Epithelial cell of proximal tubule (primary cell): ENCODE measurements at places on chromosomes 7 and 10. TPM values are rescaled to one million over a fixed set of nuclear protein-coding genes. Genes with fewer than 3 reads are reported as not detected.

DNA sequence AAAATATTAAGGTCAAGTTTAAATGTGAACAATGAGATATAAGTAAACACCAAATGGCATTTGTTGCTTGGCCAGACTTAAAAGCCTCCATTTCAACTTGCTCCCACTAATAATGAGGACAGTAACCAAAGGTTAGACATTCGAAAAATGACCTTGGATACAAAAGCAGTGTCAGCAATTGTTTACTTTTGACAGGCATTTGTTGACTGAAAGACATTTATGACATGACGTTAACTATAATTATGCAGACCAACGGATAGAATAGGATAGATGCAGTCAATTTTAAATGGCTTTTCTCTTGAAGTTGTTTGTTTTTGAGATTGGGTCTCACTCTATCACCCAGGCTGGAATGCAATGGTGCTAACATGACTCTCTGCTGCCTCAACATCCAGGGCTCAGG, 6.3 kb upstream of the WNT16 start:
- DNase-seq, result no peak

- DNase-seq, result peak; percentile 68
Measured at GRCh38 chr10:110535958-110536891, 31.3 kb upstream of the SMC3 start.

The LIPN gene
- not detected in 2 replicates for total RNA-seq

The FAM131B gene
- 0.29 and 1.5 TPM in 2 replicates for total RNA-seq

- DNase-seq, result no peak
Measured at GRCh38 chr7:13333371-13333770, 645.9 kb downstream of the ARL4A start.

DNA sequence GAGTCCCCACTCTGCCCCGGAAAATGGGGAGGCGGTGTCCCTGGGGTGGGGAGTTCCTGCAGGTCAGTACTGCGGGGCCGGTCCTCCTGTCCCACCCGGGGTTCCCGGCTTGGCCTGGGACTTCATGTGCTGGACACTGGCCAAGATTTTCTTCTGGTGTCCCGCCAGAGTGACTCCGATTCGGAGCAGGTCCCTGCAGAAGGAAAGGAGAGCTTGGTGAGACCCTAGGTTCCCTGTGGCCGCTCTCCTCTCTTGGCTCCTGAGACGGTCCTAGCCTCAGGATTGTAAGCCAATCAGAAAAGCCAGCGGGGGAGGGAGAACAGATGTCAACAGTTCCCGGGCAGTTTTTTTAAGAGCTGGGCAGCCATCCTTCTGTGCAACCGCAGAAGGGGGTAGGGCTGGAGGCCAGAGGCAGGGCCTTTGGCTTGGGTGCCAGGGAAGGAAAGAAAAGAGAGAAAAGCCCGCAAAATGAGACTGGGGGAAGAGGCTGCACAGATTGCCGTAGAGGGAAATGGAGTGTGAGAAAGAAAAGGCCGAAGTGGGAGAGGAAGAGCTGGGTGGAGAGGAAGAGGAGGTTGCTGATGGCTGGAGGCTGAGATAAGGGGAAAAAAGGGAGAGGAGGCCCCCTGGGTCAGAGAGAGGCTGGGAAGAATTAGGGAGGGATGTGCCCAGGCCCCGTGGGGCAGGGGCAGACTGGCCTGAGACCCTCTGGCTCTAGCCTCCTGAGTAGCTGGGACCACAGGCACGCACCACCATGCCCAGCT, 23.7 kb downstream of the EPHB4 start:
- no peak for DNase-seq

The CYP2C19 gene
- total RNA-seq, result not detected in 2 replicates

GRCh38 chr7:93632371-93632770, 57.8 kb upstream of the CALCR start:
- DNase-seq, result no peak

The ADCY1 gene
- 0.51 and 1.2 TPM in 2 replicates for total RNA-seq

DNA sequence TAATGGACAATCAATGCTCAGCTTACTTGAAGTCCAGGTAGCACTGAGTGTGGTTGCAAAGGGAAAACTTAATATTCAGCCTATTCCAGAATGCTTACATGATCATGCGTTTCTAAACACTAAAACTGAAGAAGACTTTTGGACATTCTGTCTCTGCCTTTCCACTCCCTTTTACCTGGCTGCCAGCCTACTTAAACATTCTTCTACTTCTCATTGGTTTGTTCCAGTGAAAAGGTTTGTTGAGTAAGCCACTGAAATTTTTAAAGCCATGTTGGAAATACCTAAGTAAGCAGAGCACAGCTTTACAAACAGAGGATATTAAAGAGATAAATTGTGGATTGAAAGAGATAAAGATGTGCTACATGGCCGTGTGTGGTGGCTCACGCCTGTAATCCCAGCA, 1280.8 kb upstream of the AUTS2 start:
- no peak for DNase-seq

The RAMP3 gene
- total RNA-seq, result not detected in 2 replicates

DNA sequence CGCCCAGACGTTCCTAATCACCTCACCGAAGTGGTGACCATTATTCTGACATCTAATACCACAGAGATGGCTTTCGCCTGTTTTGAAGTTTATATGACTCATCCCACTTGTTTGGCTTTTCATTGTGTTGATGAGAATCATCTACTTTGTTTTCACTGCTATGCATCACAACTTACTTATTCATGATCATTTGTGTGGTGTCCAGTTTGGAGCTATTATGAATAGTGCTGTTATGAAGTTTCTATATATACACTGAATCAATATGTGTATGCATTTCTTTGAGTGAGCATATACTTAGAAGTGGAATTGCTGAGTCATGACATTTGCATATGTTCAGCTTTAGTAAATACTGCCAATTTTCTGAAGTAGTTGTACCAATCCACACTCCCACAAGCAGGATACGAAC, 38.6 kb upstream of the TNKS2 start:
- no peak for DNase-seq

GRCh38 chr10:55168343-55168742, 367.3 kb upstream of the PCDH15 start:
- DNase-seq, result no peak

The MCM10 gene
- 16.2 and 35.2 TPM in 2 replicates for total RNA-seq

- DNase-seq, result no peak
Measured at GRCh38 chr7:102264367-102264891, 22.2 kb upstream of the SH2B2 start.

The DGKI gene
- total RNA-seq, result 0.14 and 0.69 TPM in 2 replicates

The MEST gene
- total RNA-seq, result 42.0 and 66.4 TPM in 2 replicates

DNA sequence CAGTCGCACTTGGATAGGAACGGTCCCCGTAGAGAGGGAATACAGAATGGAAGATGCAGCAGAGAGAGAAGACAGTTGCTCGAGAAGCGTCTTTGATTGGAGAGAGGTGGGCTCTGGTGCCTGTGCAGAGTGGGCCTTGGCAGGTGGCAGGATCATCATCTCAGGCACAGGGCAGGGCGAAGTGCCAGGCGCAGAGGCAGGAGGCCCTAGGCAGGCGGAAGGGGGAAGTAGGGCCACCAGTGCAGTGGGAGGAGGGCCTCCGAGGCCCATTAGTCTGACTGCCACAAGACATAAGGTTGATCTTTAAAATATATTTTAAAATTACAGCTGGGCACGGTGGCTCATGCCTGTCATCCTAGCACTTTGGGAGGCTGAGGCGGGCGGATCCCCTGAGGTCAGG, 10.1 kb downstream of the CARD11 start:
- DNase-seq, result no peak

The ATRNL1 gene
- 11.7 and 12.4 TPM in 2 replicates for total RNA-seq

The STRIP2 gene
- total RNA-seq, result 6.3 and 6.9 TPM in 2 replicates

The CYP2C18 gene
- total RNA-seq, result 0.14 TPM in 1 of 2 replicates, not detected in the other

DNA sequence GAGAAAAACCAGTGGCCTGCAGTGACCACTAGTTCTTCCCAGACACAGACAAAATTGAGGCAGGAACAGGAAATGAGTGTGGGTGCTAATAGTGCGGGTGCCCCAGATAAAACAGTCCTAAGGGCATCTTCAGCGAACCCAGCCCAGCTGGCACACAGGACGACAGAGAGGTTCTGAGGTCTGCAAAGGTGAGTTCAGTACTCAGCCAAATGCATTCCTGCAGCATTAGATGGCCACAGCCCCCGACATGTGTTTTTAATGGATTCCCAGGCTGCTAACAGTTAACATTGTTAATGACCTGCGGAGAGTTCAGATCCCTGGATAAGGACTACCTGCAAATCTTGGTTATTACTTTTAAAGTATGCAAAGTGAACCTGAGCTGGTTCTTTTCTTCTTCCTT, 196.0 kb downstream of the HIBADH start:
- DNase-seq, result no peak

GRCh38 chr10:123774132-123774742, 108.1 kb downstream of the GPR26 start:
- DNase-seq, result no peak

DNA sequence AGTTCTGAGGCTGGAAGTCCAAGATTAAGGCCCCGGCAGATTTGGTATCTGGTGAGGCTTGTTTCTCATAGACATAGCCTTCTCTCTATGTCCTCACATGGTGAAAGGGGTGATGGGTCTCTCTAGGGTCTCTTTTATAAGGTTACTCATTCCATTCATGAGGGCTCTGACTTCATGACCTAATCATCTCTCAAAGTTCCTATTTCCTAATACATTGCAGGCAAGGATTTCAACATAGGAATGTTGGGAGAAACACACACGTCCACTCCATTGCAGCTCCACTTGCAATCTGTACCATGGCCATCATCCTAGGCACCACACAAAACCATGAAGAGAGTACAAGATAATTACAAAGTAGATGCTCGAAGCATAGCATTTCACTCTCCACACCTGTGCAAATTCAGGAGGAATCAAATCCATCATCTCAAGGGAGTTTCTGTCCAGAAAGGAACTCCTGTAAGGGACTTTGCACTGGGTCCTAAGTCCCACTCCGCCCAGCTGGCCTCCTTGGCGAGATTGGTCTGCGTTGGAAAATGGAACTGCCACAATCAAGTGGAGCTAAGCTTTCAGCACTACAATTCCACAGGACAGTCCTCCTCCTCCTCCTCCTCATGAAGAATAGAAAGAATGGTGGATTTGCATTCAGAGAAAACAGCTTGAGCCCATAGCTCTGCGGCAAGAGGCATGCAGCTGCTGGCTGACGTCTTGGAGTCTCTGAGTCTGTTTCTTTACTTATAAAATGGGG, 8.8 kb downstream of the DDC start:
- DNase-seq, result no peak

The SEM1 gene
- 91.7 and 219 TPM in 2 replicates for total RNA-seq

DNA sequence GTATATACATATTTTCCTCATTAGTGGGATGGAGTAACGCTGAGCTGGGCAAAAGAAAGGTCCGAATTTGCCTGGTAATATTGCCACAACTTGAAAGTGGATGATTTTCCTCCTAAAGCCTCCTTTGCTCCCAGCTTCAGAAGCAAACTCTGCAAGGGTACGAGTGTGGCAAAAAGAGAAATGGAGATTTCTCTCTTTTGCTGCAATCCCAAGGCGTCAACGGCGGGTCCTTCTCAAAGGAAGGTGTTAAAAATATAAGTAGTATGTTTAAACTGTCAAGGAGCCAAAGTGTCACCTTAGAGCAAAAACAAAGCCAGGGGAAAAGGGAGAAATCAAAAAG, 12.4 kb upstream of the HOXA2 start:
- DNase-seq, result no peak

GRCh38 chr10:57353403-57354003, 914.2 kb downstream of the IPMK start:
- no peak for DNase-seq

DNA sequence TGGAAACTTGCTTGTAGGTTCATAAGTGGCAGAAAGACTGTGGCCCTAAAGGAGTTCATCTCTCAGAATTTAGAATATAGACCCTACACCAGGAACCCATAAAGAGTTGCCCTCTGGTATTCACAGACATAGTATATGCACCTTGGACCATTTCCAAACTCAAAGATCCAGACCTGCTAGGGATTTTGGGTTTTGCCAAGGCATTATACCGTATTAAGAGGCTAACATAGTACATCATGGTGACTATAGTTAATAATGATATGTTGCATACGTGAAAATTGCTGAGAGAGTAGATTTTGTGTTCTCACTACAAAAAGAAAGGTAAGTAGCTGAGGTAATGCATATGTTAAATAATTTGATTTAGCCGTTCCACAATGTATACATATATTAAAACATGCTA, 13.9 kb downstream of the IFIT3 start:
- DNase-seq, result no peak

DNA sequence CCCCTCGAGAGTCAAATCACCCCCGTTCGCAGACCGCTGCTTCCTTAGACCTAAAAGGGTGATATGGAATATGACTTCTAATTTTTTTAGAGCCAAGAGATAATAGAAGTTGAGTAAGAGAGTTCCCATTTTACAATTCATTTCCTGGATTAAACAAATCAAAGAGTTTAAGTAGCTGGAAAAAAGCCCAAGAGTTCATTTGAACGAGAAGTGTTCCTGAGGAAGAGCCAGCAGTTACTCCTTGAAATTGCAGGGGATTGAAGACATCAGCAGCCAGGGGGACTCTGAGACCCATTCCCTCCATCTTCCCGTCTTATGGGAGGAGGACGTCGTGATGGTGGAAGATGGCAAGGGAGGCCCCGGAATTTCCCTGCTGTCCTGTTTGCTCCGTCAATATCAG, 277.0 kb downstream of the WDR11 start:
- no peak for DNase-seq

The ZFAND2A gene
- 17.2 and 32.8 TPM in 2 replicates for total RNA-seq

DNA sequence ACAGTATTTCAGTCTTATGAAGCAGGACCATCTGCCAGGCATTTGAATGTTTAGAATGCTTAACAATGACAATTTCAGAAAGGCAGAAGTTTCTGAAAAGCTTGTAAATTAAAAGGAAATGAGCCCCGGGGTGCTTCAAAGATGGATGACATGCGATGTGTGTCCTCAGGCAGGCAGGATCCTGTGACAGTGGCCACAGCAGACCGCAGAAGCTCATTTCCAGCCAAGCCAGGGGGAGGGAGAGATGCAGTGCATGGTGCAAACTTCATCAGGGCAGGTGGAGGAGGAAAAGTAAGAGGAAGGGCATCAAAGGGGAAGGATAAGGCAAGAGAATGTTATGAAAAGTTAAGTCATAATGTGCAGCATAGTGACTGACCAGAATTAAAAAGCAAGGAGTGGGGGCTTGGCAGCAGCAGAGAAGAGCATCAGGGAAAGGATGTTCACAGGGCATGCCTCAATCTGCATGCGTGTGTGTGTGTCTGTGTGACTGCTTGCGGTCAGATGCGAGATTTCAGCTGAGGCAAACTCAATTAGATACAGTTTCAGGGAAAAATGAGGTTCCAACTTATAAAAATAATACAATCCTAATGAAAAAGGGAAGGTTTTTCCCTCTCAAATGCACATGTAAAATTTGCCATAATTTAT, 173.7 kb downstream of the COBL start:
- DNase-seq, result no peak

The HOXA3 gene
- 14.4 and 33.2 TPM in 2 replicates for total RNA-seq

The GIMAP4 gene
- not detected in 2 replicates for total RNA-seq

The MYOZ1 gene
- 1.1 TPM in 1 of 2 replicates, not detected in the other for total RNA-seq

GRCh38 chr10:57661206-57661605, 606.5 kb downstream of the IPMK start:
- DNase-seq, result peak; percentile 22

The CYP3A5 gene
- total RNA-seq, result 0.75 TPM in 1 of 2 replicates, not detected in the other

DNA sequence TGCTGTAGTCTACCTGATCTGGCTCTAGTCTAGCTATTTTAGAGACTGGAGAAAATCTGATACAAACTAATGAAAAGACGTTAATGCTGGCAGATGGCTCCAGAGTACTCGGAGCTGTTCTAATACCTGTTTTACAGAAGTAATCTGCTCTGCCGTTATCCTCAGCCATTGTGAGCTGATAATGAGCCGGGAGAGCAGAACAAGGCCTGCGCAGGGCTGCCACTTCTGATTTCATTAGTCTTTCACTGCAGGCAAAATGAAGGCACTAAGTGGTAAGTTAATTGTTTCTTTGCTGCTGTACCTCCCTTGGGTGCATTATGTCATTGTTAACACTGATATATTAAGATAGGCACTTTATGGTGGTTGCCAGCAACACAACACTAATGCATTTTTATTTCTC, 456.4 kb upstream of the PFKP start:
- no peak for DNase-seq
